Ovary (tissue), 10 donors: ENCODE measurements at places on chromosomes 7 and 10.

GRCh38 chr7:141649137-141649864 is 52.7 kb downstream of the DENND11 start:
- H3K27me3 ChIP-seq: no peaks in the 10 kb centered on the region
- H3K4me3 ChIP-seq: no peak overlapping the region
- H3K27ac ChIP-seq: no peak overlapping the region
- no peaks in the 10 kb centered on the region for H3K36me3 ChIP-seq
- DNase-seq: no peak

GRCh38 chr7:44448922-44449583 is 41.4 kb downstream of the NUDCD3 start:
- DNase-seq: no peak
- no peaks in the 10 kb centered on the region for H3K36me3 ChIP-seq
- H3K27ac ChIP-seq: no peak overlapping the region
- H3K4me1 ChIP-seq: no peaks in the 10 kb centered on the region

GRCh38 chr7:64807731-64808365 is 13.6 kb downstream of the ZNF138 start:
- H3K4me1 ChIP-seq: no peaks in the 10 kb centered on the region
- no peak overlapping the region for H3K4me3 ChIP-seq
- no peaks in the 10 kb centered on the region for H3K36me3 ChIP-seq

DNA sequence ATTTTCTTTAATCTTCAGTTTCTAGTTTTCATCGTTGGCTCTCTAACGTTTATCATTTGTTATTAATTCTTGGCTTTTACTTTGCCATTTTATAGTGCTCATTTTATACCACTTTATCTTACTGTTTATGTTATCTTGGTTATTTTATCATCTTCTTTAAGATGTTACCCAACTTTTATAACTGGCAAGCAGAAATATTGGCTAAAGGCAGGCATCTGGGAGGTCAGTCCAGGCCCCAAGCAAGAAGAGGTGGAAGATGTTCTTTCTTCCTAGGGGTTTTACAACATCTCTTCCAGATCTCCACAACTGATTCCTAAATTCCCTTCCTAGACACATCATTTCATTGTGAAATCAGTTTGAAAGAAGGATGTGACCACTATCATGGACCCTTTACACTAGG is 208.1 kb downstream of the AHR start:
- H3K27ac ChIP-seq: no peak overlapping the region
- no peaks in the 10 kb centered on the region for H3K4me1 ChIP-seq
- no peaks in the 10 kb centered on the region for H3K36me3 ChIP-seq
- H3K27me3 ChIP-seq: no peaks in the 10 kb centered on the region
- no peak for DNase-seq
- H3K4me3 ChIP-seq: no peak overlapping the region

- no peaks in the 10 kb centered on the region for H3K4me1 ChIP-seq
- no peak overlapping the region for H3K4me3 ChIP-seq
- DNase-seq: no peak
- H3K27ac ChIP-seq: no peak overlapping the region
- H3K36me3 ChIP-seq: no peaks in the 10 kb centered on the region
Observed at GRCh38 chr7:117664047-117664446, 184.2 kb downstream of the CFTR start.
